ENCODE measurements at places on chromosomes 6 and 20. TPM values are rescaled to one million over a fixed set of nuclear protein-coding genes. Genes with fewer than 3 reads are reported as not detected.

GRCh38 chr6:17525637-17526036, 74.5 kb upstream of the FAM8A1 start:
- DNase-seq: no peak

The LHFPL5 gene
- polyA plus RNA-seq: not detected

The ENPP1 gene
- polyA plus RNA-seq: 0.05 TPM

DNA sequence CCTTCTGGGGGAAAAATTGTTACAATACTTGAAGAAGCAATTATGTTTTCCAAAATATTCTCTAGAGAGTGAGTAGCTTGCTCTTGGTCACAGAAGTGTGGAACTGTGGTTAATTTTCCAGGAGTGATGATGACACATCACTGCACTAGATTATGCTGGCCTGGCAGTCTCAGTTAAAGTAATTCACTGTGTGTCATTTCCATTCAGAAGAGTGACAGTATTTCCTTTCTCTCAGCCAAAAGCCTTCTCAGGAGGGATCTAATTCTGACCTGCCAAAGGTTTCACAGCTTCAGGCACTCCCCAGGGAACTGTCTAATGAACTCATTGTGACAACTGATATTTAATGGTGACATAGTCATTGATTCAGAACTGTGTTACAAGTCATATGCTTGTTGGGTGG, 517.5 kb downstream of the TBC1D32 start:
- no peak for DNase-seq

- no peak for DNase-seq
Observed at GRCh38 chr6:6609450-6609849, 20.9 kb downstream of the LY86 start.

DNA sequence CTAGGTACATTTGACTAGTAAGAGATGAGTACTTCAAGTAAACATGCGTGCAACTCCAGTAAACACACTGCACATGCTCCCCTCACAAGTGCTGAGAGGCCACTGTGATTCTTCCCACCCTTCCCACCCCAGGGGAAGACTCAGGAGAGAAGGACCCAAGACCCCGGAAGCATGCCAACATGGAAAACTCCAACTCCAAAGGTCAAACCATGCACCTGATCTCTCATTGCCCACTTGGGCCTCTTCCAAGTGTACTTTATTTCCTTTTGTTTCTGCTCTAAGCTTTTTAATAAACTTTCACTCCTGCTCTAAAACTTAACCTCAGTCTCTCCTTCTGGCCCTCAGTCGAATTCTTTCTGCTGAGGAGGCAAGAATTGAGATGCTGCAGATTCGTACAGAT, 78.5 kb downstream of the CD83 start:
- no peak for DNase-seq

The RHAG gene
- polyA plus RNA-seq: 359 TPM

The PRRT1 gene
- polyA plus RNA-seq: 2.1 TPM

The KHDC1L gene
- 0.39 TPM for polyA plus RNA-seq

GRCh38 chr20:24389686-24390085, 79.7 kb upstream of the SYNDIG1 start:
- no peak for DNase-seq

DNA sequence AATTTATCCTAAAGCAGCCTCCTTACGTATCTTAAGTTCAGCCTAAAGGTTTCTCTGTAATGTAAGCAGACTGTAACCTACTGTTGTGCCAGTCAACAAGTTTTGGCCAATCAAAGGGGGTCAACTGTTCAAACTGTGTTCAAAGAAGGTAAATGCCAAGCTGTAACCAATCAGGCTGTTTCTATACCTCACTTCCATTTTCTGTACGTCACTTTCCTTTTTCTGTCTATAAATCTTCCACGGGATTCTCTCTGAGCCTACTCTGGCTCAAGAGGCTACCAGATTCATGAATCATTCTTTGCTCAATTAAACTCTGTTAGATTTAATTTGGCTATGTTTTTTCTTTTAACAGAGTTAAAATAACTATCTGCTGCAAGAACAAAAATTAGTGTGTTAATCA, 5.1 kb upstream of the CALHM6 start:
- DNase-seq: no peak

GRCh38 chr6:37078814-37079213, 73.4 kb downstream of the FGD2 start:
- no peak for DNase-seq

- DNase-seq: no peak
Observed at GRCh38 chr6:116282698-116283097, 3.0 kb upstream of the TSPYL1 start.

The SLC25A27 gene
- polyA plus RNA-seq: 0.69 TPM

GRCh38 chr20:64217539-64218221, 37.9 kb upstream of the PCMTD2 start:
- DNase-seq: peak; percentile 64

The MDFI gene
- polyA plus RNA-seq: not detected

DNA sequence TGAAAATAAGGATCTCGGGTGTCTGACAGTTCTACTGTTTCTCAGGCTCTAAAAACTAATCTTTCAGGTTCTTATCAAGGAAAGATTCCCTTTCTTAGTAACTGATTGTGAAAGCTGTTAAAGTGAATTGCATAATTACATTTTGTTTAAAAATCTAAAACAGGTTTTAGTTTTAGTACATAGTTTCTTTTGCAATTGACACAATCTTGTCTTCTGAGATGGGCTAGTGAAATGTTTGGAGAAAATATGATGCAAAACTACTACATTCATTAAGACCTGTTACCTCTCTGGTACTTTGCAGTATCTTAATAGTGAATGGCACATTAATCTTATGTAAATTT, 298.4 kb downstream of the UTRN start:
- DNase-seq: no peak

GRCh38 chr20:44247586-44248409, 690 bp downstream of the GDAP1L1 start:
- peak; percentile 75 for DNase-seq

DNA sequence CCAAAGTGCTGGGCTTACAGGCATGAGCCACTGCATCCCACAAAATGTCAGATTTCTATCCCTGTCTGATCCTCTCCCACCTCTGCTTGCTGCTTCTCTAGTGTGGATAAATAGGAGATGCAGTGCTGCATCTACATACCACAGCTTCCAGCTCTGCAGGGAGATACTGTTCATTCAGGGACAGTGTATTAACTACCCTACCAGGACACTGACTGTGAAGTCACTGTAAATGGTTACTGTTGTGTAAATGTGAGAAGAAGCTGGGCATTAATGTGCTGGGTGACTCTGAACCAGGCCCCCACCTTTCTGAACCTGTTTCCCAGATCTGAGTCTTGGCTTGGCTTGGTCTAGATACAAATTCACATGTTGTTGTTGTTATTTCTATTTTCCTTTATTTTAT, 488.6 kb upstream of the SULF2 start:
- DNase-seq: no peak

DNA sequence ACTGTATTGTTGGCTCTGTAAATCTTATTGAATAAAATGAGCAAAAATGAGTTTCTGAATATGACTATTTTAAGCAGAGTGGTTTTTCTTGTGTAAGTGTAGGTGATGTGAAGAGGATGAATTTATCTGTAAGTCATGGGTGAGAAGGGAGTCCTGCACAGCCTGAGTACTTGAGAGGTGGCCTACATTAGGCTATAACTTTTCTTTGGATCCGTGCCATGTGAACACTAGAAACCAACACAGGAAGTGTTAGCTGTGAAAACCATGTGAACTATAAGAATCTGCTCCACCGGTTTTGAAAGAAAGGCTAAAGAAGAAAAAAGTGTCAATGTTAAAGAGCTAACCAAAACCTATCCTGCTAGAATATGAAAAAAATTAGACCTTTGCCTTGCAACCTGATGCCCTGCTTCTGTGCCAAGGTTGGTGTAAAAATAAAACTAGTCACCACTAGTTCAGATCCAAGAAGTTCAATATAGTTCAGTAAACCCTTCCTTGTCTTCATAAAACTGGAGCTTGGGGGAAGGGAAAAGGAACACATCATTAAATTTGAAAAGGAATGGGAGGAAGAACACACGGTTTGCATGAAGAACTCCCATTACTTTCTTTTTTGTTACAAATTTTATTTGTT, 21.3 kb downstream of the PLCB1 start:
- no peak for DNase-seq

- DNase-seq: peak; percentile 18
Observed at GRCh38 chr20:56373942-56374341, 15.2 kb downstream of the FAM210B start.

DNA sequence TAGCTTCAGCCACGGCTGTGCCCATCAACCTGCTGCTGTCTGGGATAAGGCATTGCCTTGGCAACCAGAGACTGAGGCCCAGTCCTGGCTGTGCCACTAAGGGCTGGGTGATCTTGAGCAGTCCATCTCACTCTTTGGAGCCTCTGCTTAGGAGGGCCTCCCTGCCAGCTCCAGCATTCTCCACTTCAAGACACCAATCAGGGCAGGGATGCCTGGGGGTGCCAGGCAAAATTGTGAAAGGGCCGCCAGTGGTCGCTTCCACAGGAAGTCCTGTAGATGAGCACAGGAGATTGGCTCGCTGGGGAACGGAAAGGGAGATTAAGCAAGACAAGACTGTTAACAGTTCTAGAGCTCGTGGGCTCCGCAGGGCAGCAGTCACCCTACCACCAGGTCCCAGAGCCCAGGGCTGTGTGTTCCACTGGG, at the start of gene RAB44:
Gene RAB44 (plus strand): TSS at position 346 of the 423 bp plus-strand sequence. CDS start 6,410 bp downstream, outside the sequence.
- no peak for DNase-seq

The CST2 gene
- not detected for polyA plus RNA-seq

- no peak for DNase-seq
Observed at GRCh38 chr6:71072508-71072907, 115.6 kb upstream of the B3GAT2 start.

The PARD6B gene
- polyA plus RNA-seq: 2.5 TPM

- DNase-seq: no peak
Observed at GRCh38 chr6:56403745-56404144, 156.4 kb upstream of the COL21A1 start.

- peak; percentile 88 for DNase-seq
Observed at GRCh38 chr6:26521600-26522391, 16.4 kb upstream of the HMGN4 start.

The GSTA1 gene
- polyA plus RNA-seq: not detected

DNA sequence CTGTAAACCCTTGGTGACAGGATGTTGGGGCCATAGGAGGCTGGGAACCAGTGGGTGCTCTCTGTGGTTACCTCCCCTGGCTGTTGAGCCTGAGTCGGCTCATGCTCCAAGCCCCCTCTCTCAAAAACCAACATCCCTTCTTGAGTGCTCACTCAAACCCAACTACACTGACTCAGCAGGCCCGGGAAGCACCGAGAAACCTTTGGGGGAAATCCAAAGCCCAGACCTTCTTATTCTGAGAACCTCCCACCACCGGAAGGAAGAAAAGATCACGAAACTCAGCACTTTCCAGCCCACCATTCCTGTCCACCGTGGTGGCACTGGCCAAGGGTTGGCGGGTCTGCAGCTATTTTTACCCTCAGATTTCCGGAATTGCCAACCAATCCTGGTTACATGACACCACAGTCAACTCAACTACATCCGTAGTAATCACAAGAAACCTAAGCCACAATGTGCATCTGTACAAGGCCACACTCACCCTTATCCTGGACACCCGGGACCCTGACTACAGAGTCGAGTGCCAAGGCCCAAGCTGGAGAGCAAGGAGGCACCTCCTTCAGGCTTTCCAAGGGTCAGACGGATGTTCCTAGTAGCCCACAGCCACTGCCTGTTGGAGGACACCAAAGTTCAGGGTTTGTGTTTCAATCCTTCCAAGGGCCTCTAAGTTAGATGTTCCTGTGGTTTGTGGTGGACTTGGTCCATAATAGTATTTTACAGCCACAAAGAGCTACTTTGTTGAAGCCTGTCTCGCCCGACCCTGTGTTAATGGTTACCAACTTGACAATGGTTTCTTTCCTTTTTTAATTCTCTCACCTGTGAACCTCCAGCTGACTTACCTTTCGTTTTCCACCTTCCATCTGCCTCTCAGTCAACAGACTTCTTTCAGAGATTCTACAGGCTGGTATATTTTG, 317.0 kb downstream of the CDC5L start:
- no peak for DNase-seq

DNA sequence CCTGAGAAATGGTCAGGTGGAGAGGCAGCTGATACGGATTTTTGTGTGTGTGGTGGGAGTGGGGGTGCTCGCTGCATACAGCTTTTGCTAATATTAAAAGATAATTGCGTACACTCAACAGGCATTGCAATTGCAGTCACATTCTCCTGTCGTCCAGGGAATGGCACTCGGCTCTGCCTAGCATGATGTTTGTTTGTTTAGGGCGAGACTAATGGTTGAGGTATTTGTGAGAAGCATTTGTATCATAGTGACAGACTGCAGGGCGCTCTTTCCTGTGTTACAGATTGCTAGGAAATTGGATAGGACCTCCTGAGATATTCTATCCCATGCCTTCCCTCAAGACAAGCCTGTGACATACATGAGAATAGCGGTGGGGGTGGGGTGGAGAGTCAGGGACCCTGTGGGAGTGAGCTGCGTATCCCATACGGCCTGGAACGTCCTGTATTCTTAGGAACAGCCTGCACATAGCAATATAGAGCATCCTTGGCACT, 207.4 kb downstream of the SOX4 start:
- DNase-seq: no peak

The DNAAF9 gene
- polyA plus RNA-seq: 1.8 TPM

The CST4 gene
- polyA plus RNA-seq: not detected

DNA sequence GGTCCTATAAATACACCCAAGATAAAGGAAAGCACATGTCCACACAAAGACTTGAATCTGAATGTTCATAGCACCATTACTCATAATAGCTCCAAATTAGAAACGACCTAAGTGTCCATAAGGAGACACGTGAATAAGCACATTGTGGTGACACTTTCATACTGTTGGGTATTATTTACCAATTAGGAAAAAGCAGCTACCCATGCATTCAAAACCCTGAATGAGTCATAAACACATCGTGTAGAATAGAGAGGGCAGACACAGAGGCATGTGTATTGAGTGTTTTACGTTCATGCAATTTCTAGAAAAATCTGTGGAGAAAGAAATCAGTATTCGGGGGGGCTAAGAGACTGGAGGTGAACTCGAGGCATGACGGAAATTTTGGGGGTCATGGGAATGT, 396.7 kb downstream of the THBS2 start:
- no peak for DNase-seq

The MEI4 gene
- not detected for polyA plus RNA-seq

GRCh38 chr6:139144490-139145085, 9.7 kb downstream of the HECA start:
- no peak for DNase-seq

The BEND6 gene
- polyA plus RNA-seq: 1.4 TPM

The SLC17A2 gene
- not detected for polyA plus RNA-seq

The EYA4 gene
- not detected for polyA plus RNA-seq

The ENPP3 gene
- 17.8 TPM for polyA plus RNA-seq

- no peak for DNase-seq
Observed at GRCh38 chr20:7500231-7500663, 440.0 kb downstream of the HAO1 start.

GRCh38 chr20:24580855-24581254, 111.4 kb downstream of the SYNDIG1 start:
- DNase-seq: no peak

The RSPO3 gene
- polyA plus RNA-seq: not detected

- DNase-seq: no peak
Observed at GRCh38 chr6:12222405-12223366, 67.5 kb upstream of the EDN1 start.

GRCh38 chr6:48747471-48747870, 636.5 kb upstream of the PTCHD4 start:
- DNase-seq: no peak
